ENCODE measurements at places on chromosomes 6 and 20. TPM values are rescaled to one million over a fixed set of nuclear protein-coding genes. Genes with fewer than 3 reads are reported as not detected.

GRCh38 chr6:137589067-137589848, 95.1 kb upstream of the OLIG3 start:
- DNase-seq = no peak

DNA sequence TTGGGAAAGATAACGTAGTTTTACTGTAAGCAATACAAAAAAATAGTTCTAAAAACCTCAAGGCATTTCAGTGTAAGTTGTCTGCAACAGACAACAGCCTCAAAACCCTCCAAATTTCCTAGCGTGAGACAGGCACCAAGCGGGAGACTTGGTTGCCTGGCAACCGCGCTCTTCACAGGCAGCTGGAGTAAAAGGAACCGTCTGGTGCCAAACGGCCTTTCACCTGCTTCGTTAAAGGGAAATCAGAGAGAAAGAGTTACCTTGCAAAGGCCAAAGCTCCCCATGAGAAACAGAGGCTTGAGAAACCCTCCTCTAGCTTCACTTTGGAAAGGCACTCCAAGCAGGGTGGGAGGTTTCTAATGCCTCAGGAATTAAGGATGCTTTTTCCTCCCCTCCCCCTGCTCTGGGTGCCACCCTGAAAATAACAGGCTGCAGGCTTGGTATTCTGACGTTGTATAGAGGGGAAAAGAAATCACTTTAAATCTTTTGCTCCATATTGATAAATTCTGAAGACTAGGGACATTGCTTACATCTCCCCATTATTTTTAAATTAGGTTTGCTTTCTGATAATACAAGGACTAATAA, 129.7 kb upstream of the UFL1 start:
- no peak for DNase-seq

DNA sequence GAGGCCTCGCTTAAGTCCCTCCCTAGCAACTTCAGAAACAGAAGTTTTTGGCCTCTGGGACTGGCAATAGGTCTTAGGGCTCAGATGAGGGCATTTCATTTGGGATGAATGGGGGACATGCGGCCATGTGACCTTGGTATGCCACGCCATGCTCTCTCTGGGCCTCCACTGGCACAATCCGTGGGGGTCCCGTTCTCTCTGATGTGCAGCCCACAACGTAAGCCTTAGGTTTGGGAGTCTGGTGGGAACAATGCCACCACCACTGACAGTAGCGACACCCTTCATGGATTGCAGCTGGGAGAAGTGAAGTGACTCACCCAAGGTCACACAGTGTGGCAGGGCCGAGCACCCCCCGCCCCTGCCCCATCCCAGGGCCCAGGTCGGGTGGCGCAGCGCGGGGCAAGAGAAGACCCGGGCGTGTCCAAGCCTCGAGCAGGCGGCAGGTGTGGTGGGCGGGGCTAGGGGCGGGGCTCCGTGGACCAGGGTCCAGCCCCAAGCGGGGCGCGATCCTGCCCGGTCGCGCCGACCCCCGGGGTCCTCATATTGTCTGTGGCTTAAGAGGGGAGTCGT, 864 bp upstream of the CEBPB start:
- peak; percentile 67 for DNase-seq

DNA sequence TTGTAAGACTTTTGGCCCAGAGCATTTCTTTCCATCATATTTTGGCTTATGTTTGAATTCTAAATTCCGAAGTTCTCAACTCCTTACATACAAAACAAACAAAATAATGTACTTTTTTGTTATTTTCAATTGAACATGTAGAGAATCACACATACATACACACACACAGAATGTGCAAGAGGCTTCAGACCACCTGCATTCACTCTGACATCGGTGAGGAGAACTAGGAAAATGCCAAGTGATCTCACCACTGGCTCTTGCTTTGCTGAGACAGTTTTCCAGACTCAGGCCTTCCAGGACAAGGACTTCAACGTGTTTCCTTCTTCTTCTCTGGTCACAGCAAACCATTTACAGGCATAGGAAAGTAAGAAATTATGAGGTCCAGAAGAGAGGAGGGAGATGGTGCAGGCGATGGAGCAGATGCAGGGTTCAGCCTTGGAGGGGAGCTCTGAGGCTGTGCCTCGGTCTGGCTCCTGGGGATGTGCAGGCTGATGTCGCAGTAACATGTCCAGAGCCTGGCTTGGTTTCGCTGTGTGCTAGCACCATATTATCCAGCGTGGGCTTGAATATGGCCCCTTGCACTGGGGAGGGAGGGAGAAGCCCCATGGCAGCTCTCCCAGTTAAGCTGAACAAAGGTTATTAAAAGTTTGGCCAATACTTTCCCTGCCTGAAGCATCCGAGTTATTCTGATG, 93.4 kb downstream of the DACT2 start:
- peak; percentile 37 for DNase-seq

DNA sequence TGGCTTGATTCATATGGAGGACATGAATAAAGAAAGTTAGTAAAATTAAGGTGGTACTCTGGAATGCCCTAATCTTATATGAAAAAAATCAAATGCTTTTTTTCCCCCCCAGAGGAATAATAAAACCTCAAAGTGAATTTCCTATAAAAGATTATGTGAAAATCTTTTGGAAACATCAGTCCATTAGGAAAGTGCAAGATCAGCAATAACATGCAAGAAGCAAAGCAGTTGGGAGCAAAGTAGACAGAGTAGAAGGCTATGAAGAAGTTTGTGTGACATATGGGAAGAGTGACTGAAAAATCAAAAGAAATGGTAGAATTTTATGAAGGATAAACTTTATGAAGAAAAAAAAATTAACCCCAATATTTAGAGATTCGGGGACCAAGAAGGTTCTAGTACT, 998.0 kb upstream of the EPHA7 start:
- DNase-seq = no peak

DNA sequence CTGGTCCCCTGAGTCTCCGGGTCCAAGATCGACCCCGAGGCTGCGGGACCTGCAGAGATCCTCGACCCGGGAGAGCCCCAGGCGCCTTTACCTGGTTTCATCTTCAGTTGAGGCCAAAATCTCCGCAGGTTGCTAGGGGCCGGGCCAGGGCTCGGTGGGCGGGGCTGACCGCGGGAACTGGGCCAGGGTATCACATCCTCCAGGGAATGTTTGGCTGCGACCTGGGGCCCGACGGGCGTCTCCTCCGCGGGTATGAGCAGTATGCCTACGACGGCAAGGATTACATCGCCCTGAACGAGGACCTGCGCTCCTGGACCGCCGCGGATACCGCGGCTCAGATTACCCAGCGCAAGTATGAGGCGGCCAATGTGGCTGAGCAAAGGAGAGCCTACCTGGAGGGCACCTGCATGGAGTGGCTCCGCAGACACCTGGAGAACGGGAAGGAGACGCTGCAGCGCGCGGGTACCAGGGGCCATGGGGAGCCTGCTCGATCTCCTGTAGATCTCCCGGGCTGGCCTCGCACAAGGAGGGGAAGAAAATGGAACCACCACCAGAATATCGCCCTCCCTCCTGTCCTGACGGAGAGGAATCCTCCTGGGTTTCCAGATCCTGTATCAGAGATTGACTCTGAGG, 53.8 kb upstream of the POLR1H start:
- no peak for DNase-seq

DNA sequence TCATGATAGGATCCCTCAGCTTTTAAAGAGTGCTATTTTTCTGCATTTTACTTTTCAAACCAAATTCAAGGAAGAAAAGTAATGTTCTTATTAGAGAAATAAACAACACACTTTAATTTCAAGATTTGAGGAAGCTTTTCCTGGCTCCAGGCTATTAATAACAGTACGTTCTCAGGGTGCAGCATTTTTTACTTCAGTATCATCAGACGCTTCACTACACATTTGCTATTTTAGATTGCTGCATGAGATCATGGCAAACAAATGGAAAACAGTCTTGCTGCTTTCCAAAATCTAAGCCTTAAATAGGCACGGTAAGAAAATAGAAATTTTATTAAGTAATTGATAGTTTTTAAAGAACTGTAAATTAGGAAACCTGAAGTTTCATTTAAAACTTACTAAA, 253.6 kb upstream of the EXOC2 start:
- no peak for DNase-seq

GRCh38 chr6:22558288-22558882, 11.0 kb upstream of the HDGFL1 start:
- DNase-seq = no peak

GRCh38 chr6:150184850-150185731, 42.2 kb downstream of the PPP1R14C start:
- no peak for DNase-seq

DNA sequence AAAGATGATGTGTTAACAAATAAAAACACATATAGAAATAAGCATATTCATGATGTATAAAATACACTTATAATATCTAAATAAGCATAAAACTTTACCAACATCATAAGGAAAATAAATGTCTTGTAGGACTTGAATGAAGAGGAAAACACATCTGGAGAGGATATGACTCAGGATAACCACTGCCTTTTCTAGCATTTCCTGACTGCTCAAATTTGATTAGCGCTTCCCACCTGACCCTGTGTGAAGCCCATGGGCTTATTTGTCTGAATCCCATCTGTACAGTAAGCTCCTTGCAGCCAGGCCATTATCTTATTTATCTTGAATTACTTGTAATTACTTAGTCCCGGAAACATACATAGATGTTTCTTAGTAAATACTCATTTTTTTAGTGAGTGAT, 608.6 kb downstream of the COL12A1 start:
- DNase-seq = no peak

Gene TRIM10
- total RNA-seq = not detected

All from uterus (tissue), 4 donors.